ENCODE measurements at places on chromosomes 12 and 14. TPM values are rescaled to one million over a fixed set of nuclear protein-coding genes. Genes with fewer than 3 reads are reported as not detected.

DNA sequence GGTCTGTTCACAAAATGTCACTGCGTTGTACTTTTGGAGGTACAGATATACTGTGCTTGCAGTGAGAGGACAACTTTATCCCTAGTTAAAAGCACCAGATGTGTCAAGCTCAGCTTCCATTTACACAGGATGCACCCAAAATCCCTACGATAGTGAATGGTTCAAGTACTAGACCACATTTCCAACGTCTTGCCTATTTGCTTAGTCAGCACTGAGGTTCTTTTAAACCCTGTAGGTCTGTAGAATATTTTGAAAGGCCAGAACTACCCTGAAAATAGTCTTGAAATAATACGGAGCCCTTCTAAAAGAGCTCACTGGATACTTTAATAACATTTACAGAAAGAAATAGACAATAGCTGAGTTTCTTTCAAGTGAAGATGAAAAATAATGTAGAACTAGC is 466.1 kb downstream of the FUT8 start:
- DNase-seq = no peak

The SDR9C7 gene
- 161 TPM for total RNA-seq

GRCh38 chr12:42923583-42923982 is 334.0 kb upstream of the PRICKLE1 start:
- DNase-seq = no peak

DNA sequence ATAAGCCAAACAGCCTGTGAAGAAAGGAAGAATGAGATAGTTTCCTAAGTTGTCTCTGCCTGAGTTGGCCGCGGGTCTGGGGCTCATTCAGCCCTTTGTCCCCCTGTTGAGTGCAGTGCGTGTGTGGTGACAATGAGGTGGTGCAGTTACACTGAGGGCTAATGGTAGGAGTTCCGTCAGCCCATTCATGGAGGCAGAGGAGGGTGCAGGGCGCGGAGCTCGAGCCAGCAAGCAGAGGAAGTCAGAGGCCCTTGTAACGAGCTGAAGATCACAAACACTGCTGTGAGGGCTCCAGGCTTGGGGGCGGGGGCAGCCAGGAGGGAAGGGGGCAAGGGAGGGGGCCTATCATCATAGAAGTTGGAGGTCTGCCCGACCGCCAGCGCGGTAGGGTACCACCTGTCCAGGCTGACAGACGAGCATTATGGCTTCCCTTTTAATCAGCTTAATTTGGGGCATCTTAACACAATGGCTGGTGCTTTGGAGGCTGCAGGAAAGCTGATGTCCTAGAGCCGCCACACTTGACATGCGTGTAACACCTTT is 20.5 kb downstream of the CCND2 start:
- no peak for DNase-seq

The LTA4H gene
- 84.4 TPM for total RNA-seq

The PMEL gene
- 17.2 TPM for total RNA-seq

GRCh38 chr14:51044961-51045360 is 49.9 kb downstream of the TRIM9 start:
- DNase-seq = no peak

DNA sequence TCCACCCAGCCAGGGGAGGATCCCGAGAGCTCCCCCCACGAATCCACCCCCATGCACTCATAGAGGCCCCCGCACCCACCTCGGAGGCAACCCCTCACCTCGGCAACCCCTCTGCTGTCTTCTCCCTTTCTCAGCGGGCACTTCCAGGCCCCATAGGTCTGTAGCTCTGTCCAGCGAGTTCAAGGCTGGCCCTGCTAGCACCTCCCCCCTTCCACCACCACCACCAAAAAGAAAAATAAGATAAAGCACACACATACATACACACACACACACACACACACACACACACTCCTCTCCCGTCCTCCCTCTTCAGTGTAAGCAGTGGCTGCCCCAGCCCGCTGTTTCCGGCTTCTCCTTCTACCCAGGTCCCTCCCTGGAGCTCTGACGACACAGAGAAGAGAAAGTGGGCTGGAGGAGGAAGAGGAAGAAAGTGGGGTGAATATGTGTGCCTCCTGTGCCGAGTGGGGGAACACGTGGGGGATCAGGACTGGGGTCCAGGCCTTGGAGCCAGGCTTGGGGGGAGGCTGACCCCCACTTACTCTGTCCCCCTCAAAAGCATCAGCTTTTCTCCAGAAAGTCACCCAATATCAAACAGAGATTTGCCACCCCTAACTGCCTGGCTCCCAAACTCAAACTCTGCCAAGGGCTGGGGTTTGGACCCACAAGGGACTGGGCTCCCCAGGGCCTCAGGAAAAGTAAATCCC is at the start of gene STAT6:
Gene STAT6 (minus strand): TSS at position 332 of the 704 bp plus-strand sequence. CDS start 3,084 bp downstream, outside the sequence.
- peak; percentile 96 for DNase-seq

GRCh38 chr12:21962236-21962635 is 21.0 kb upstream of the ABCC9 start:
- DNase-seq = no peak

DNA sequence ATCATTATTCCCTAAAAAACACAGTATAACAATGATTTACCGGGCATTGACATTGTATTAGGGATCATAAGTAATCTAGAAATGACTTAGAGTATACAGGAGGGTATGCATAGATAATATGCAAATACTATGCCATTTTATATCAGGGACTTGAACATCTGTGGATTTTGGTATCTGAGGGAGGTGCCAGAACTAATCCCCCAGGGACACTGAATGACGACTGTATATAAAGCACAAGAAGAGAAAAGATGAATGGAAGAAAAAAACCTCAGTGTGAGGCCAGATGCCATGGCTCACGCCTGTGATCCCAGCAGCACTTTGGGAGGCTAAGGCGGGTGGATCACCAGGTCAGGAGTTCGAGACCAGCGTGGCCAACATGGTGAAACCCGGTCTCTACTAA is 25.5 kb upstream of the COX6A1 start:
- no peak for DNase-seq

- DNase-seq = no peak
Observed at GRCh38 chr14:58777541-58777979, 139.8 kb downstream of the DACT1 start.

GRCh38 chr14:103257211-103257962 is 76.7 kb upstream of the EIF5 start:
- DNase-seq = no peak

- no peak for DNase-seq
Observed at GRCh38 chr12:29044799-29045198, 104.3 kb upstream of the FAR2 start.

DNA sequence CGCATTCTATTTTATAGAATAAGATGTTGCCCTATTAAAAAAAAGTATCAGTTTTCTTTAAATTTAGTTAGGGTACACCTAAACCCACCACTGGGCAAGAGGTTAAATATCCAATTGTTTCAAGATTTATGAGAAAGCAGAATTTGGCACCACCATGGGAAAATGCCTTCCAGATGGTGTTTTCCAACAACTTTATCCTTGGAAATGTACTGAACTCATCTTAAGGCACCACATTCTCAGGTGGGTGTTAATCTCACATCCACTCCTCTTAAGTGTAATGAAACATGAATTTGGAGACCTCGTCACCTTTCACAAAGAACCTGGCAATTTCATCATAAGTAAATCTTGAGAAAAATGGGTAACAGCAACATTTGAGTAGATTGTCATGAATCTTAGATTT is 13.1 kb downstream of the CBX5 start:
- DNase-seq = no peak

DNA sequence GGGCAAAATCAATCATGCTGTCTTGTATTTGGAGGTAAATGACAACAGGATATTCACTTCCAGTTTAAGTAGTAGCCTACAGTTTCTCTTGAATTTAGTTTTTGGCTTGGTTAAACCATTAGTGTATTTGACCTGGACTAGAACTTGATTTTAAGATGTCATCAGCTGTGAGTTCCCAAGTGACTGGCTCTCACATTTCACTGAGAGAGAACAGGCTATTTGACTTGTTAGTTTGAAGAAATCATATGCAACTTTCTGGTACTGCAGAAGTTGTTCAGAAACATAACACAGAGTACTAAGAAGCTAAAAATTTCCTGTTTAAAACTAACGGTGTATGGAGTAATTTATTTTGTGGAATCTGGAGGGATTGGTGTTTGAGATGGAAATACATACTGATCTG is 22.3 kb downstream of the MNAT1 start:
- DNase-seq = no peak

GRCh38 chr12:121428883-121429282 is 29.0 kb downstream of the RNF34 start:
- no peak for DNase-seq

DNA sequence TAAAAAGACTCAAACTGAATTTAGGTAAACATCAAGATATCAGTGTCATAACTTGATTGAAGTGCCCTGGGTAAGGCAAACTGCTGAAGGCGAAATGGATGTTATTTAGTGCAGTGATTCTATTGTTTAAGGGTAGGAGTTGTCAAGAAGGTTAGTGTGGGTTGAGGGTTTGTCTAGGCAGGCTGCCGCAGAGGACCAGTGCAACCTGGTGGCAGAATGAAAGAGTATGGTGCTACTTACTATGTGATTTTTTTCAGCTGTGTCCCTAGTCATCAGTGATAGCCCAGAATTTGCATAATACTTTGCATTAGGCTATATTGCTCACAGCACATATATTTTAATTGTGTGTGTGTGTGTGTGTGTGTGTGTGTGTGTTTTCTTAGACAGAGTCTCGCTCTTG is 1127.0 kb downstream of the GALC start:
- DNase-seq = no peak

The FGF23 gene
- not detected for total RNA-seq

- no peak for DNase-seq
Observed at GRCh38 chr14:49863487-49864281, 11.1 kb upstream of the NEMF start.

The VASH1 gene
- total RNA-seq = 1.1 TPM

The BHLHE41 gene
- 14.5 TPM for total RNA-seq

DNA sequence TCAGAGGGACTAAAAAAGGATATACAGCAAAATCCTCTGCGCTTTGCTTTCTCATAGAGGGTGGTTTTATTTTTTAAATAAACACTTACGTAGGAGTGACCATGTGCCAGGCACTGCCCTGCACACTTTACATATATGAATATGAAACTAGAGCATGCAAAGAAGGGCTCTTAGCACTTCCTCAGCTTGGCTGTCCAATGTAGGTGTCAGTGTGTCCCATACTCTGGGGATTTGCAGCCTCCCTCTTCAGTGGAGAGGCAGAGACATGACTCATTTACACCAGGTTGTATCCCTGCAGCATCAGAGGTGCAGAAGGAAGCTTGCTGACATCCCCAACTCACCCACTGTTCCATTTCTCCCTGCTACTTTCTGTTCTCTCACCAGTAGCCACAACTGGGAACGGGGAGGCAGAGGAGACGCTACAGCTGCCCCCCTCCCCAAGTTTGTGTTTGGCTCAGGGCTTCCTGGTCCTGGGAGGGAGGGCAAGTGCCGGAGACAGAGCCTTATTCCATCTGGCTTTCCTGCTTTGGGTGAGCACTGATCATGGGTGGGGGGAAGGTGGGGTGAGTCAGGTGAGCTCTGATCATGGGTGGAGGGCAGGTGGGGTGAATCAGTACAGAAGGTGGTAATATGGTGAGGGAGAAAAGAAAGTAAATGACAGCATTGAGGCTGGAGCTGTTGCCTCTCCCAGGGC is 4.9 kb upstream of the KRT5 start:
- peak; percentile 59 for DNase-seq

The SELPLG gene
- 2.1 TPM for total RNA-seq

GRCh38 chr14:60735416-60735815 is 855 bp downstream of the MNAT1 start:
- no peak for DNase-seq

- DNase-seq = no peak
Observed at GRCh38 chr14:77520555-77520954, 21.9 kb upstream of the ISM2 start.

The TRIM9 gene
- total RNA-seq = 3.0 TPM

DNA sequence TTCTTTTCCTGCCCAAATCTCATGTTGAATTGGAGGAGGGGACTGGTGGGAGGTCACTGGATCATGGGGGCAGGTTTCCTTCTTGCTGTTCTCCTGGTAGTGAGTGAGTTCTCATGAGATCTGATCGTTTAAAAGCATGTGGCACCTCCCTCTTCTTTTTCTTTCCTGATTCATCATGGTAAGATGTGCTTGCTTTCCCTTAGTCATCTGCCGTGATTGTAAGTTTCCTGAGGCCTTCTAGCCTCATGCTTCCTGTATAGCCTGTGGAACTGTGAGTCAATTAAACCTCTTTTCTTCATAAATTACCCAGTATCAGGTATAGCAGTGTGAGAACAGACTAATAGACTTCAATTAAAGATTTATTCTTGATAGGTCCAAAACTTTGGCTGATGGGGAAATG is 83.5 kb downstream of the CAND1 start:
- DNase-seq = no peak

DNA sequence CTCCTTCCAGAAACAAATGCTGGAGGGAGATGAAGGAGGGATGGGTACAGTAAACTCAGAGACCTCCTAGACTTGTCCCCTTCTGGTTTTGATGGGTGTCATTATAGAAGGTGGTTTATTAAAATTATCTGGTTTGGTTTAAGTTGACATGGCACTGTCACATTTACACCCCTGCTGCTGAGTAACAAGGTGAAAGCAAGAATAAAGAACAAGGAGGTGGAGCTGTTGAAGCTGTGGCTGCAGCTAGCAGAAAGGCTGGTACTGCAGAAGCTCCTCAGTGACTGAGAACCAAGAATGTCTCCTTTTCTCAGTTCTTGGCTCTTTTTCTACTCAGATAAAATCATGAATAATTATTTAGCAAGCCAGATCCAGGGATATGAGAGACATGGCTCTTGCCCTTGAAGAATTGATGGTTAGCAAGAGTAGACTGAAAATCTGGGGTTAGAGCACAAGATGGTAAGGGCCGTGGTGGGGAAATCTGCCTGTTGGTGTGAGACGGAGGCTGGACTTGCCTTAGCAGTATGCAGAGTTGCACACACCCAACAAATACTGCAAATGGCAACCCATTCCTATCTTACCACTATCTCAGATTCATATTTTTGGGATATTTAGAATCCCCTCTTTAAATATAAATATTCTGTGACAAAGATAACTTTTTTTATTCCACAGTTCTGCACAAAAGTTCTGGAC is at the start of gene GZMH:
Gene GZMH (minus strand): TSS at position 31 of the 690 bp plus-strand sequence. CDS start 72 bp downstream, outside the sequence.
- DNase-seq = no peak

DNA sequence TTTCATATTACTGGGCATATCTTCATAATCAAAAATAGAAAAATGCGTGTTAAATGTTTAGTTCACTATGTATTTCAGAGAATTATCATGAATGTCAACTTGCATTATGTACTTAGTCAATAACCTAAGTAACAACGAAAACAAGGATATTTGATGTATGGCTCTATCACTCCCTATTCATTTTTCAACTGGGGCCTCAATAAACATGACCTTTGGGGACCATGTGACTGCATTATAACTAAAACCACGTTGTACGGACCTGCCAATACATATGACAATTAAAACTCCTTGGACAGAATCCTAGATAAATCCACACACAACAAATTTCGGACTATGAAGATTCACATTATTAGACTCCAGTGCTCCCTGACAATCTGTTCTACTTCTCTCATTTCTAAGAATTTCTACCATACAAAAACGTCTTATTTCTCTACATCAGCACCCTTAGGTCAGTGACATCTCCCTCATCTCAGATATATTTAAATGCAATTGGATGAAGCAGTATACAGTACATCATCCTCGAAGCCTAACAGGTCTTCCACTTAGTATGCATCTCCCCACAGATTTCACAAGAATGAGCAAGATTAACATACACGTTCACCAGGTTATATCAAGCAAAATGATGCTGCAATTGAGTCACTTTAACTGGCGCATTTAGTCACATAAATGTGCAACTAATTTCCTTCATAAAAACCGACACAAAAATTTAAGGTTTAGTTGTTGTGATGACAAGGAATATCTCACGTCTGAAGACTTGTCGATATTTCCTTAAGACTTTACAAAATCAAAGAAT is 1.5 kb downstream of the UBE2N start:
- no peak for DNase-seq

- no peak for DNase-seq
Observed at GRCh38 chr12:69949311-69950002, 124.4 kb downstream of the MYRFL start.
